ENCODE measurements at places on chromosomes 4 and X.

GRCh38 chr4:106898621-106899230 is 137.4 kb downstream of the DKK2 start:
- DNase-seq: peak; percentile 48

DNA sequence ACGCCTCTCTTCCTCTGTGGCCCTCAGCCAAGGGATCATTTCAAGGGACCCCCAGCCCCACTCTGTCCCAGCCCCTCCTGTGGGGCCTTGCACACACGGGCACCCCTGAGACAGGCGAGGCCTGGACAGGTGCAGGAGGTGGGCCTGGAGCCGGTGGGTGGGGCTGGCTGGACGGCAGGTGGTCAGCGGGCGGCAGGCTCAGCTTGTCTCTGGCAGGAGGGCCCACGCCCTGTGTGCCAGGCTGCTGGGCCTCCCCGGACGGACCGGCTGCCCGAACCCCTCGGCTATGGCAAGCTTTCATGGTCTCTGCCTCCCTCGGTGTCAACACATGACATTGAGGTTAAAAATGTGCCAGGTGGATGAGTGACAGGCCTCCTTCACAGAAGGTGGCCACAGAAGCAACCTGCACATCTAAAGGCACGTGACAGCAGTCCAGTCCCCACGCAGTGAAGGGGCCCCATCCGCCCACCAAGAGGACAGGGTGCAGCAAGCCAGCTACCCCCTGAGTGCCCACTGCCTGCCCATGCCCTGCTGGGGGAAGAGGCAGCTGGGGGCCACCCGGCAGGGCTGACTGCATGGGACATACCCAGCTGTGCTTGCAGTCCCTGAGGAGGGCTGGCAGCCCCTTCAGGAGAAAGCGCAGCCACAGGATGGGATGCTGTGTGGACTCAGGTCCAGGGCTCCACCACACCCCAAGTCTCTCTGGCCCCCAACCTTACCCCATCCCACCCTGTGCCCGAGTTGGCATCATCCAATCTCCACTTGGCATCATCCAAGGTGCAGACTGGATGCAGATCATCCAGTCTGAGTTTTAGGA is 109.3 kb downstream of the FAM53A start:
- no peak for DNase-seq

DNA sequence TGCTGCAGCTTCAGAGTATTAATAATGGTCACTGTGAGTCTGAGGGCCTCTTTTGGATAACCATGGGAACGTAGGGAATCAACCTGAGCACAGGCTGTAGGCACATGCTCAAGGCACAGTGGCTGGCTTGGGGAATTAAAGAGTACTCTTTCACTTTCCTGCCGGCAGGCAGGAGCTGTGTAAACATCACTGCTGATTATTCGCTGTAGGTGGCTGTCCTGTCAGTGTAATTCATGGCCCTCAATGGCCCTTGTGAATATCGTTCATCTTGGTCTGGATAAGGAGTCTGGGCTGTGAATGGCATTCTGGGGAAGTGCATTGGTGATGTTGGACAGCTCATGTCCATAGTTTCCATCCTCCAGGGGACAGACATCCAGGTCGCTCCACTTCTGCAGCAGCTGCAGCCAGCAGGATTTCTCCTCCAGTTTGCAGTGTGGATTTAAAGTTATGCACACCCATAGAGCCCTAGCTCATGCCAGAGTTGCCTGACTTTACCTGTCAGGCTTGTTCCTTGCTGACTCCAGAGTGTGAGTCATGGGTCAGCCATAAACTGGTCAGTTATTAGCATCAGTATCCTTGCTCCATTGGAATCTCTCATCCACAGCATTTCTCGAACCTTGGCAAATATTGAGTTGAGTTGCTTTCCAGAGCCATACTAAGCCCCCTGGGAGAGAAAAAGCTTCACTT is 43.0 kb downstream of the C4orf33 start:
- DNase-seq: no peak

DNA sequence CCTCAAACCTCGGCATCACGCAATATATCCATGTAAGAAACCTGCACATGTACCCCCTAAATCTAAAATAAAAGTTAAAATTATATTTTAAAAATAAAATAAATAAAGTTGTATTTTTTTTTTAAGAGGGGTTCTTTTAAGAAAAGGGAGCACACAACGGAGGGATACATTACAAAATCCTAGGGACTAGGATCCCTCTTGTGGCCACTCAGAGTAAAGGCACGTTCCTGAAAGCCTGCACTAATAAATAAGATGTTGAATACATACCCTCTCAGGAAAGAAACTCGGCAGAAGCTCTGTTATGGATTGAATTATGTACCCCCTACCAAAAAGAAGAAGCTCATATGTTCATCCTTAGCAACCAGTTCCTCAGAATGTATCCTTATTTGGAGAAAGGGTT is 50.9 kb upstream of the PRDX4 start:
- DNase-seq: peak; percentile 47

DNA sequence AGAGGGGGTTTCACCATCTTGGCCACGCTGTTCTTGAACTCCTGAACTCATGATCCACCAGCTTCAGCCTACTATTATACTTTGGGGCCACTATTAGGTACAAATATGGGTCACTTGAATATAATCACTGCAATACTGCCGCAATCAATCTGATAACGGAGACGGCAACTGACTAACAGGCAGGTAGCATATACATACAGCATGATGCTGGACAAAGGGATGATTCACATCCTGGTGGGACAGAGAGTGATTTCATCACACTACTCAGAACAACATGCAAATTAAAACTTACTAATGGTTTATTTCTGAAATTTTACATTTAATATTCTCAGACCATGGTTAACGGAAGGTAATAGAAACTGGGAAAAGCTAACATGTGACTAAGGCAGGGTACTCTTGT is 10.9 kb downstream of the LRBA start:
- no peak for DNase-seq

- no peak for DNase-seq
Measured at GRCh38 chrX:113833096-113834055, 750.5 kb upstream of the HTR2C start.

DNA sequence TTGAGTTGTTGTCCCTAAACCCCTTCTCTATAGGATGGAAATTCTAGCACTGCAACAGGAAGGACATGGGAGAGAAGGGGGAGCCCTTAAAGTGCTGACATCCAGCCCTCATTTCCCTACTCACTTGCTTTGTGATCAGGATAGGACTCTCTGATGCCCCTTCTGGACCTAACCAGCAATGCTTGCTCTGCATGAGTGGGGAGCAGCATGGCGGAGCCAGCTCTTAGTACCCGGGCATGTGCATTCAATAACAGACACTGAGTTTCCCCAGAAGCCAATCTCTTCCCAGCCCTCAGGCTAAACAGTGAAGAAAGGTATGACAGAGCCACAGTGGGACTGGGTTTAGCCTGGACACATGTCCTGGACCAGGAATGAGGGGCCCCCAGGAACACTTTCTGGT is 14.0 kb downstream of the SOD3 start:
- DNase-seq: no peak

GRCh38 chrX:71609095-71609750 is 9.1 kb downstream of the CXCR3 start:
- DNase-seq: no peak

DNA sequence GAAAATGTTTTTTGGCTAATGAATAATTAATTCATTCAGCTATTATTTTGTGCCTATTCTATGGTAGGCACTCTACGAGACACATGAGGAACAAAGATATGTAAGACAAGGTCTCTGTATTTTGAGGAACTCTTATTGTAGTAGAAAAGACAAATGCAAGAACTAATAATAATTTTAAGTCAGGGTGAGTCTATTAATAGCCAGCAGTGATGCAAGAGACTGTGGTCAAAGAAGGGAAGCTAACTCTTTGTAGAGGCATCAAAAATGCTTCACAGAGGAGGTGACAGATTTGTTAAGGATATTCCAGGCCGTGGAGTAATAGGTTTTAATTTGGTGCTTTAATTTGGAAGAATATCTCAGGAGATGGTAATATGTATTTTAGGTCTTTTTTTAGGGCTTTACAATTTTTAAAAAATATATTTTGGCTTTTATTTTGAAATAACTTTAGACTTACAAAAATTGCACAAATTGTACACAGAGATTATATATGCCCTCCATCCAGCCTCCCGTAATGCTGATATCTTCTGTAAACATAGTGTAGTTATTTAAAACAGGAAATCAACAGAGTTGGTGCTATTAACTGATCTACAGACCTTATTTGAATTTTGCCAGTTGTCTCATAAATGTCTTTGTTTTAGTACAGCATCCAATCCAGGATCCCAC is 48.1 kb downstream of the DCLK2 start:
- DNase-seq: peak; percentile 47

GRCh38 chrX:10118530-10118929 is 38.2 kb upstream of the CLCN4 start:
- DNase-seq: no peak

DNA sequence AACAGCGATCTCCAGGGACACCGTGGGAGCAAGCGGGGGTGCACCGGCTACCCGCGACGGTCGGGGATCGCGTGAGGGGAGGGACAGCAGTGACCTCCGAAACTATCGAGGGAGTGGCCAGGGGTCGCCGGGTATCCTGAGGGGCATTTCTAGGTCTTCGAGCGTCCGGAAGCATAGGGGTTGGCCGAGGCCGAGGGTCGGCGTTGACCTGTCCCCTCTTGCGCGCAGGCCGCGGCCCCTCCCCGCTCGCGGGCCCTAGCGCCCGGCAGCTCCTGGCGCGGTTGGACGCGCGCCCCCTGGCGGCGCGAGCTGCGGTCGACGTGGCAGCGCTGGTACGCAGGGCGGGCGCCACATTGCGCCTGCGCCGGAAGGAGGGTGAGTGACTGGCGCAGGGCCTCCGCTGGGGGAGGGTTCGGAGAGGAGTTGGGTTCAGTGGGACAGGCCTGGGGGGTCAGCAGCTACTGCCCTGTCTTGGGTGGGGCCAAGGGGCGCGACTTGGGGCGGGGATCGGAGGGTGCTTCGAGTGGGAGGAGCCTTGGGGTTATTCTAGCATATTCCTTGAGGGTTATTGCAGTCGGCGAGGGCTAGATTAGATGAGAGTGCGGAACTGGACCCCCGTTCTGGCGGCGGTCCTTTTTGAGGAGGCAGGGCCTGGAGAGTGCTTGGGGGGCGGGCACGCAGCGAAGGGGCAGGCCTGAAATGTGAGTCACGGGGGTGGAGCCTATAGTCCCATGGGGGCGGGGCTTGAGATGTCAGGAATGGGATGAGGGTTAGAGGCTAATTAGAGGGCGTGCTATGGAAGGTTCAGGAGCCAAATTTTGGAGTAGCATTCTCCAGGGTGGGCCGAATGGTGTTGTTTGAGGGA is 1.2 kb downstream of the MAGIX start:
- DNase-seq: peak; percentile 92

GRCh38 chr4:113502476-113502875 is 259.1 kb downstream of the CAMK2D start:
- DNase-seq: no peak

DNA sequence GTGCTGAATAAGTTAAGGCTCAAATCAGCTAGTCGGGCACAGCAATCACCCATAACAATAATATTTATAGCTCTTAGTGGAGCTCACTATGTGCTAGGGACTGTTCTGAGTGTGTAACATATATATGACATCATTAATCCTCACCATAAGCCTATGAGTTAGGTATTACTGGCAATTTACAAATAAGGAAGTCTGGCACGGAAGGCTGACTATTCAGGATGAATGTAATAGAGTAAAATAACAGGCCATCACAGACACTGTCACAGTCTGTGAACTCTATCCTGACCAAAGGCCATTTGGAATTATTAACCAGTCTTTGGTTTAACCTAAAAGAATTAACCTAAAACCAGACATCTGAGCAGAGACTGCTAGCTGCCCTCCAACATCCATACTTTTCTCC is 119.3 kb downstream of the C4orf51 start:
- DNase-seq: no peak

DNA sequence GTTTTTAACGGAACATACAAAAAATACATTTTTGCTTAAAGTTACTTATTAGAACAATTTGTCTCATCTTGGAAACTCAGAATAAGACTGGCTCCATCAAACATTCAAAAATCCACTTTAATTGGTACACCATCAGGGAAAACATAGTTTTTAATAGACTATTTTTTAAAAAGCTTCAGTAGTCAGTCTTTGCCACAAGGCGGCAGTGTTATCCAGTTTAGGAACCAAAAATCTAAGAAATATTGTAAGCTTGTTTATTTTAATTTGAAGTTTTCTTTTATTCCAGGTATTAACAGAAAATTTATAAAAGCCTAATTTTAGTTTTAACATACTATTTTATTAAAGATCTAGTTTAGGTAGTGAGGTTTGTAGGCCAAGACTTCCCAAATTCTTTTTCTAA is 107.7 kb downstream of the APOOL start:
- peak; percentile 49 for DNase-seq

DNA sequence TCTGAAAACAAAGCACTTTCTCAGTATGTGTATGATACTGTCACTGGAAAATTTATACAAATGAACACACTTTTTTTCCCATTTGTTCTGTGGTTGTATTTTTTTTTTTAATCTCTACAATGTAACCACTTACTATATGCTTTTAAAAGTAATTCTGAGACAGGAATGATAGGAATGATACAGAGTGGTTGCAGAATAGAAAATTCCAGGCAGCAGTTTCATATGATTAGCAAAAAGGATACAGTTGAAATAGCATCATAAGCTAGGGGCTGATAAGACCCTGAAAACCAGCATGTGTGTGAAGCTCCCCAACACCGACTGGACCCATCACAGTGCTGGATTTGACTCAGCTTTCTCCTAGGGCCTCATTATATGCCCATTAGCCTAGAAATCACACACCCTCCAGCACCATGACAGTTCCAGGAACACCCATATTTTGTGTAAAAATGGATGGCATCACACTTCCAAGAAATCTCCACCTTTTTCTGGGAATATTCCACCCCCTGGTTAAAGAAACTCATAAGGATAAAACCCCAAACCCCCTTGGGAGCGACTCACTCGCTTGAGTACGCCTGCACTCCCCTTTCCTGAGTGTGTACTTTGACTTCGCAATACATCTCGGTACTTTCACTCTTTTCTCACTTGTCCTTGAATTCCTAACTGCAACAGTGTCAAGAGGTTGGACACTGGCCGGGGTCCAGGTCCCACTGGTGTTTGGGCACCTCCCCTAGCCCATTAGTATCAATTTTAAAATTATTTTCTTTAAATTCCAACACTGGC is 77.4 kb upstream of the AGA start:
- no peak for DNase-seq

GRCh38 chr4:93814141-93814540 is 14.4 kb upstream of the ATOH1 start:
- no peak for DNase-seq

DNA sequence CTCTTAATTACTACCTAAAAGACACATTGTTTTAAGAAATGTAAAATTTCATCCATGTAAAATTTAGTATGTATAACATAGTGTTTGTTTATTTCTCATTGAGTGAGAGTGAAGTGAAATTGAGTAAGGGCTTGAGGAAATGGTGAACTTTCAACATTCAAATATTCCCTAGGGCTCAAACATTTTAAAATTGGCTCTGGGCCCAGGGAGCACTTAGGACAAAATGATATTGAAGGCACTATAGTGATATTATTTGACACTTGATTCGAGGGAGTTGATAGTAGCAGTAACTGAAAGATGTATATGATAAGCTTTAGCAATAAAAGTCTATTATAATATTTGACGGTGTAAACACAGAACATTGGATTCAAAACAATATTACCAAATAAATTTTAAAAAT is 1244.0 kb upstream of the TENM3 start:
- DNase-seq: no peak

- DNase-seq: no peak
Measured at GRCh38 chrX:625137-625691, 5.4 kb upstream of the SHOX start.

GRCh38 chr4:16136827-16137226 is 53.0 kb upstream of the PROM1 start:
- no peak for DNase-seq
